ENCODE measurements at places on chromosomes 1 and 21.

DNA sequence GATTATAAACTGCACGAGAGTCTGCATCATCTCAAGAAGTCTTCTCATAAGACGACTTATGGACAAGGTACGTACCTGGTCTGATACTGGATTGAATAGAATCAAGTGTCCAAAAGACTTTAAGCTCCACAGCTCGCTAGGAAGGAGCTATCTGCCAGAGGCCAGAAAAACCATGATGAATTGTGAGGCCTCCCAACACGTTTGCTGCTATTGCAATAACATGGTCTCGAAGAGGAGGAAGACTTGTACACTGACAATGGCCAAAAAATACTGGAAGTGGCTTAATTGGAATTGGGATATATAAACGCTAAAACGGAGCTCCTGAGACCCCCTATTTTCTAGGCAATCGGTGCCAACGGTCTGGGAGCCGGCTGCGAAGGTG is 534 bp downstream of the DNAJC28 start:
- no peak for DNase-seq

- DNase-seq: no peak
These were observed 28.9 kb upstream of the HPDL start for GRCh38 chr1:45297666-45298356.

GRCh38 chr1:246383239-246383589 is 123.9 kb downstream of the SMYD3 start:
- DNase-seq: no peak

GRCh38 chr1:244339073-244339692 is 112.5 kb downstream of the ADSS2 start:
- no peak for DNase-seq

DNA sequence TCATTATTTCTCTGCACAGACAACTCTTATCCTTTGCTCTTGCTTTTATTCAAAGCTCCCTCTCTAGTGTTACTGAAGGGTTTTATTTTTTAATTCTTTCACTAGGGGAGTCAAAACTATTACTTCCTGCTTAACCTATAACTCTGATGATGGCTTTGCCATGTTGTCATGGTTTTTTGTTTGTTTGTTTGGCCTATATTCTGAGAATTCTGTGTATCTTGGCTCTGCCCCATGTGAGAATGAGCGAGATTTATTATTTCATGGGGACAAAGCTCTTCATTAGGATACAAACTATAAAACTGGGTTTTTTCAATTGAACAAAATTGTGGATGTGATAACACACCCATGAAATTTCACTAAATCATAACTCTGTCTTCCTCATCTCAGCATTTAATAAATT is 190.5 kb upstream of the C1orf105 start:
- no peak for DNase-seq

- DNase-seq: no peak
These were observed 777 bp downstream of the FLAD1 start for GRCh38 chr1:154983776-154984466.

DNA sequence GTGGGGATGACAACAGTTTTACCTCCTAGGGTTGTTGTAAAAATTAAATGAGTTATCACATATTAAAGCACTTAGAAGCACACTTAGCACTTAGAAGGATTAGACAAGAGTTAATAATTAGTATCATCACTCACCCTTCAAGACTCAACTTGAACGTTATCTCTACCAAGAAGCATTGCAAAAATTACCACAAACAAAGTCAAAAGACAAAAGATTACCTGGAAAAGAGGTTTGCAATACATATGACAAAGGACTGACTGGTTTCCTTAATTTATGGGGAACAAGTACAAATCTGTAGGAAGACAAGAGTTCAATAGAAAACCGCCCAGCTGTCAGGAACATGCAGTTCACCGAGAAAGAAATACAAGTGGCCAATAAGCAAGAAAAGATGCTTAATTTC is 93.3 kb upstream of the ATP1A1 start:
- no peak for DNase-seq

- no peak for DNase-seq
These were observed 96.4 kb upstream of the HOOK1 start for GRCh38 chr1:59718064-59718988.

DNA sequence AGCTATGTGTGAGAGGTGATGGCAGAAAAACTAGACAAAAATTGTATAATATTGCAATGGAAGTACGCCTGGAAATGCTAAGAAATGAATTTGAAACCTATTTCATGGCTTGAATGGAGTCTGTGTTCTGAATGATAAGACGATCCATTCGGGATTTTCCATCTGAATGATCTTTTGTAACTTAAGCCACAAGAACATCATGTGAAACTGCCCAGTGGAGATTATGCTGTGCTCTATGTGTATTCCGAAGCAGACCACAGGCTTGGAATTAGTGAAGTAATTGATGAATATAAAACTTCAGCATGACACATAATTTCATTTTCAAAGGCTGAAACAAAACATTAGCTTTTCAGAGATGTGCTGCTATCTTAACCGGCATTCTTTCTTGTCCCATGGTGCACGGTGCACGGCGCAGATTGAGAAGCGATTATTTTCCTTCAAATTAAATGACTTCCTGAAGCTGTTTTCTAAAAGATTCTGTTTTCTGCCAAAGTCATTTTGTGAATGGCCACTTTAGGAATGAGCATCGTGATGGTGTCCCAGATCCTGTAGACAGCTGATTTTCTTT is 652.9 kb downstream of the PLA2G4A start:
- DNase-seq: no peak

- no peak for DNase-seq
These were observed 2.9 kb downstream of the BTBD19 start for GRCh38 chr1:44811234-44811633.

DNA sequence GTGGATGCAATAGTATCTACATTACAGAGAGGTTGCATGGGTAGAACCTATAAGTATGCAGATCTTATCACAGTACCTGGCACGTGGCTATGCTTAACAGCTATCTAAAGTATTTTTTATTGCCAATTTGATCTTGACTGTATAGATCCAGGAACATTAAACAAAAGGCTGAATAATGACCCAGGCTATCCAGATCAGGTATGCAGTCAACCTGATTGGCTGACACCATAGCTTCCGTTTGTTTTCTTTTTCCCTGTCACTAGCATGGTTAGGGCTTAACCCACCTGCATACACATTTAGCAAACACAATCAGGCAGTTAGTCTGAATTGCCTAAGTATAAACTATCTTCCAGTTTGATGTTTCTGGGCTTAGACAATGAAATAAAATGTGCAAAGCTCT is 264.9 kb upstream of the PLXNA2 start:
- no peak for DNase-seq

DNA sequence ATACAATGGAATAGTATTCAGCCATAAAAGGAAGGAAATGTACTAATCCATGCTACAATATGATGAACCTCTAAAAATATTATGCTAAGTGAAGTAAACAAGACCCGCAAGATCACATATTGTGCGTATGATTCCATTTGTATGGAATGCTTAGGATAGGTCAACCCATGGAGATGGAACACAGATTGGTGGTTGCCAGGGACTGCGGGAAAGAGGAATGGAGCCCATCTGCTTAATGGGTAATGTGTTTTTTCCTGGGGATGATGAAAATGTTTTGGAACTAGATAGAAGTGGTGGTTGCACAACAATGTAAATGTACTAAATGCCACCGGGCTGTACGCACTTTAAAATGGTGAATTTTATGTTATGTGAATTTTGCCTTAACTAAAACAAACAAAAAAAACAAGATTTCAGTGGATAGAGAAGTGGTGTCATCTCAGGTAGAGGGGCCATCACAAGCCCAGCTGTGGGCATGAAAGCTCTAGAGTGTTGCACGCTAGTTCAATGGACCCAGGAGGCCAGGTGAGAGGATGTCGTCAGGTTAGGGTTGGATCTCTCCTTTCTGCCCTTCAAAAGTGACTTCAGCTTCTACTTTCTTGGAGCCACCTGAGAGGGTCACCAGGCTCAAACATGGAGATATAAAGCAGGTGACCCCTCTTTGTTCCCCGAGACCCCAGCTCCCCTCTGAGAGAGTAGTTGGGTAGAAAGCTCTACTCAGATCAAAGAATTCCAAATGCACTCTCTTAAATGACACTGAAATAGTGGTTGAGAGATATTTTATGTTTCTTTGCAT is 2.5 kb downstream of the C1orf115 start:
- DNase-seq: no peak

GRCh38 chr1:159825564-159825963 is 1.1 kb upstream of the SLAMF8 start:
- DNase-seq: no peak

DNA sequence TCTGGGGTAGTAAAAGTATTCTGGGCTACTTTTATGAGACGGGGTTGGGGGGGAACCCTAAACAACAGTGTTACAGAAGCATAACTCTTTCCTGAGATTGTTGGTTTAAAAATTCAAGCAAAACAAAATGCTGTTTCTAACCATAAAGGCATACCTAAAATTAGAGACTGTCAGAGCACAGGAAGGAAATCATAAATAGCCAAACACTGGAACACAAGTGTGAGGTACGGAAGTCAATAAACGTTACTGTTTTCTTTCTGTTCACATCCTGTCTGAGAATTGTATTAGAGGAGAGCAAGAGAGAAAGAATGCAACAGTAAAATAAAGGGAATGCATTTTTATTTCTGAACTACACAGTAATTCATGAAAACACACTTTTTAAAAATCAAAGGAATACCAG is 42.8 kb upstream of the IL12RB2 start:
- DNase-seq: no peak

- DNase-seq: no peak
These were observed 30.7 kb downstream of the NOL9 start for GRCh38 chr1:6523566-6523965.

DNA sequence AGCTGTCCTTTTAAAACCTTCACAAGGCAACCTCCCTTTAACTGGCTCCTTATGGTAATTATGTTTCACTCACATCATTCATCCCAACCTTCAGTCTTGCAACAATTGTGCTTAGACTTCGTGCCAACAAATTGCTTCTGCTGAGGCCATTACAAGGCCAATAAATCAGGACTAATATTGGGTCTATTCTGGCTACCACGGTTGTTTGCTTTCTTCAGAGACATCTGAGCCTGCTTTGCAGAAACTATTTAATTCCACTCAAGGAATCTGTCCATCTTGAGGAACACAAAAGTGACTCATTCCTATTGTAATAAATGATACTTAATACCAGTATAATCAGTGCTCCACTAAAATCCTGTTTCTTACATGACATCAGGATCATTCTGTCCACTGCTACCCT is 2.6 kb upstream of the GSTM4 start:
- DNase-seq: no peak

DNA sequence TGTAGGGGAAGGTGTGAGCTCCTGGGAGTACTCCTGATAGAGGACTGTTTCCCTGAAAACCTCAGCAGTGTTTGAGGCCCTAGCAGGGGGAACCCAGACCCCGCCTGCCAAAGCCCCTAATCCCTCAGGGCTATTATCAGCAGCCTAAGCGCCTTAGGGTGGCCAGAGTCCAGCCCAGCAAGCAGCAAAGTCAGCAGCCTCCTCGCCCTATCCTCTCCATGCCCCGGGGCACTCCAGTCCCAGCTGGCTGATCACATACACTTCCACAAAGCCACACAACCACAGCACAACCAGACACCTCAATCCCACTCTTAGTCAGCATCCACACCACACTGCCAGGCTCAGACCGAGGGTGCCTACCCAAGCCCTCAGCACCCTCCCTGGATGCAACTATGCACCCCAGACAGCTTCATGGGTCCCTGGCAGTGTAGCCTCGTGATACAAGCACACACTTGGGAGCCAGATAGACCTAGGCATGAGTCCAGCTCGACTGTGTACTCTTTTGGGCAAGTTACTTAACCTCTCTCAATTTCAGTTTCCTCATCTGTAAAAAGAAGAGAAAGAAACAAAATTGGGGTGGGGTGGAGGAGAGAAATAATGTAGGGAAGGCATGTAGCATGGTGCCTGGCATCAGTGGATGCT is 7.1 kb downstream of the IGSF9 start:
- DNase-seq: no peak

DNA sequence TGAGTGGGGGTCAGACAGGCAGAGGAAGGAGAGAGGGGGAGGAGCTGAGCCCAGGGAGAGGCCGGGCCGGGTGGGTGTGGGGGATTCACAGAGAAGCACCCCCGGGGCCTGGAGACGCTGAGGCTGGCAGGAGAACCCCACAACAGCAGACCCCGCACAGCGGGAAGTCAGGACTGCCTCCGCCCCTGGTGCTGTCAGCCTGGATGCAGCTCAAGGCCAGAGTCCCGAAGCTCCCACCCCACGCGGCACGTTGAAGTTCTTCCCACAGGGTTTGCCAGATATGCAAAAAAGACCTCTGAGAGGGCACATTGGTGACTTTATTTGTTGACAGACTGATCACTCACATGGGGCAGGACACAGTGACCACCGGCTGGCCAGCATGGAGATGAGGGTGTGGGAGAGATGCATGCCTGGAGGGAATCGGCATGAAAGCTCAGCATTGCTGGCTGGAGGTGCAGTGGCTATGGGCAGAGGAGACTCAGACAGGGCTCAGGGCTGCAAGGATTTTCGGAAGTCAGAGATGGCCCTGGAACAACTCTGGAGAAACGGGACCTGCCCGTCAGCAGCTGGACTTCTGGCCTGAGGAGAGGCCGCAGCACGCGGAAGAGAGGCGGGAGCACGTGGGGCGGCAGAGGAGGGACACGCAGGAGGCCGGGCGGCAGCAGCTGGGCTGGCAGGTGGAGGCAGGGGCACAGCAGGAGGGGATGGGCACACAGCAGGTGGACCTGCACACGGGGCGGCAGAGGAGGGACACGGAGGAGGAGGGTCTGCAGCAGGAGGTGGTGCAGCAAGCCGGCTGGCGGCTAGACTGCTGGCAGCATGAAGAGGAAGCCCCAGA is 885 bp downstream of the KRTAP10-3 start:
- no peak for DNase-seq

GRCh38 chr1:92862605-92863004 is 30.8 kb downstream of the RPL5 start:
- DNase-seq: no peak

DNA sequence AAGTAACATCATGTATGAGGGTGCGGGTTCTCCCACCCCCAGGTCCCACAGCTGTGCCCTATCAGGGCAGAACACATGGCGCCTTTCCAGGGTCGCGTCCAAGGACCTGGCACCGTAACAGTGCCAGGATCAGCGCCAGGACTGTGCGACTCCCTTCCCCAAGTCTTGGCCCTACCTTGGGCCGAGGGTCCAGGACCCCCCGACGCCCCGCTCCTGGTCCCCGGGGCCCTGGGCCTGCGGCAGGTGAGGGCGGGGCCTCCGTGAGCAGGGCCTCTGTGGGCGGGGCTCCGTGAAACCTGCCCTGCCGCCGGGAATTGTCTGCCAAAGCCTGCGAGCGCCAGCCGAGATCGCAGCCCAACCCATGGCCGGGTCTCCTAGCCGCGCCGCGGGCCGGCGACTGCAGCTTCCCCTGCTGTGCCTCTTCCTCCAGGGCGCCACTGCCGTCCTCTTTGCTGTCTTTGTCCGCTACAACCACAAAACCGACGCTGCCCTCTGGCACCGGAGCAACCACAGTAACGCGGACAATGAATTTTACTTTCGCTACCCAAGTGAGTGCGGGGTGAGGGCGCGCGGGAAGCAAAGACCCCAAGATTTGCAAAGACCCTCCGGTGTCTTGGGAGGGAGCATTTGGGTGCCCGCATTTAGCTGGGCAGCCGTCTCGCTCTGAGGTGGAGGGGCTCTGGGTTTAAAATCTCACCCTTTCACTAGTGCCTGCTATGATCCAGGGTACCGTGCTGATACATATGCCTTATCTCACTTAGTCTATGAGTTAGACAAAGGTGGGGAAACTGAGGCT is at the start of gene RHBG:
Gene RHBG, plus strand, starts transcription at position 323 of the 796 bp plus-strand sequence. Its CDS starts 39 bp downstream, at position 362.
- peak; percentile 18 for DNase-seq
